ENCODE measurements at places on chromosomes 6 and 20.

GRCh38 chr6:118260833-118261232 is 287.3 kb upstream of the PLN start:
- DNase-seq, result no peak

- DNase-seq, result no peak
Observed at GRCh38 chr6:89711801-89712200, 73.3 kb upstream of the LYRM2 start.

- peak; percentile 26 for DNase-seq
Observed at GRCh38 chr20:2005831-2006426, 12.1 kb upstream of the PDYN start.

- no peak for DNase-seq
Observed at GRCh38 chr20:40945189-40945588, 83.4 kb upstream of the TOP1 start.

- no peak for DNase-seq
Observed at GRCh38 chr20:20092827-20093226, 40.5 kb downstream of the CFAP61 start.

GRCh38 chr20:37886851-37887297 is 16.1 kb upstream of the VSTM2L start:
- peak; percentile 9 for DNase-seq

DNA sequence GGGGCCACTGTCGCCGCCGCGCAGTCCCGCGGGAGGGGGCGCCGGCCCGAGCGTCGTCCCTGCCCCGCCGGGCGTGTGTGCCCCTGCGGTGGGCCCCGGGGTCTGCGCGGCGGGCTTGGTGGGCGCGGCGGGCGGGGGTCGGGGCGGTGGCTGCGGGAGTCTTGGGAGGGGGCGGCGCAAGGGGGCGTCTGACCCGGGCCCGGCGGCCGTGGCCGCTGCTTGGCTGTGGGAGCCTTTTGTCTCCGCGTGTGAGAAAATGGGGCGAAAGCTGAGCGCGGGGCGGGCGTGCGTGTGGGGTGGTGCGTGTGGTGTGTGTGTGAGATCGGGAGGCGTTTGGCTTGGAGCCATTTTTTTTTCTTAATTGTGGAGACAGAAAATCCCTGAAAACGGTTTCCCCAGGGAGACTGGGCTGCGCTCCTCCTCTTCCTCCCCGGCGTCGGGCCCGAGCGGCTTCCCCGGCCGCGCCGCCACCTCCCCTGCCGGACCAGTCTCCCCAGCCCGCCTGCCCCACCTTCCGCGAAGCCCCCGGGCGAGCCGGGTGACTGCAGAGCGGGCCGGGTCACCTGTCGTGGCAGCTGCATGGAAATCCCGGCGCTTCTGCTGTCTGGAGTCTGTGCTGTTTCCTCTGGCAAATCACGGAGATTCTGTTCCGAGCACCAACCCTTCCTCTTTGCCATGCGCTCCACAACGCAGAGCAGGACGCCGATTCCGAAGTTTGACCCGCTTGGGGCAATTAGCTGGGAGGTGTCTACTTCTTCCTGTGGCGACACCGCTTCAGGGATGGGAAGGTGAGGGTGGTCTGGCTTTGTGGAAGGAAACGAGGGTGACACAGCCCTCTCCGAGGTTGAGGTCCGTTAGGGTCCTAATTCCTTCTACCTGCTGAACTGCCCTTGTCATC is 64.4 kb downstream of the GTF2H5 start:
- DNase-seq, result peak; percentile 55

DNA sequence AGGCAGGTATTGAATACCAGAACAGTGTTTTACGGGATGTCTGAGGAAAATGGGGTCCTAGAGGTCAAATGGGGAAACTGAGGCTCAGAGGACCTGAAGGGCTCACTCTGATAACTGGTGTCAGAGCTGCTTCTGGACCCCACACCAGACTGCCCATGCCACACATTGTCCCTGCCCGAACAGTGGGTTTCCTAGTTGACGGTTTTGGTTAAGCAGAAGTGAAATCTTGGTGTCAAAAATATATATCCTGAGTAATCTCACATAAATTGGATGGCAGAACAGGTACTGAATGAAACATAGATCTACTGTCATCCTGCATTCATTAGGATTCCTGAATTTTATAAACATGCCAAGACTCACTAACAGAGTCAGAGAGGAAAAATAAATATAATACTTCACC is 16.3 kb downstream of the NOX3 start:
- DNase-seq, result no peak

- DNase-seq, result no peak
Observed at GRCh38 chr20:18533491-18533890, 25.8 kb downstream of the SEC23B start.

DNA sequence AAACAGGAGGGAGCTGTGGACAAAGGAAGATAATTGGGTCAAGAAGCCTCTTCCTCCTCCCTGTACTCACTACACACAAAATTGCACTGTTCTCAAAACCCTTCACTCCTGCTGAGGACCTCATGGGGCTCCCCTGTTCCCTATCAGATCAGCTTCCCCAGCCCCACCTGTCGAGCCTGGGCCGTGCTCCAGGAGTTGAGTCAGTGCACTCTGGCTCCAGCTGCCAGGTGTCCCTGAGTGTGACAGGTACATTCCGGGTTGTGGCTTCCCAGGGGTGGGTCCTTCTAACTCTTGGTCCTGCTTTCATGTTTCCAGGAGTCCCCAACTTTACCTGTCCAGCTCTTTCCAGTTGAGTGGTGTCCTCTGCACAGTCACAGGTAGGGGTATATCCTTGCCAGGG is 8.4 kb downstream of the RAB5IF start:
- no peak for DNase-seq

- DNase-seq, result no peak
Observed at GRCh38 chr6:83221276-83221675, 28.1 kb downstream of the RWDD2A start.

DNA sequence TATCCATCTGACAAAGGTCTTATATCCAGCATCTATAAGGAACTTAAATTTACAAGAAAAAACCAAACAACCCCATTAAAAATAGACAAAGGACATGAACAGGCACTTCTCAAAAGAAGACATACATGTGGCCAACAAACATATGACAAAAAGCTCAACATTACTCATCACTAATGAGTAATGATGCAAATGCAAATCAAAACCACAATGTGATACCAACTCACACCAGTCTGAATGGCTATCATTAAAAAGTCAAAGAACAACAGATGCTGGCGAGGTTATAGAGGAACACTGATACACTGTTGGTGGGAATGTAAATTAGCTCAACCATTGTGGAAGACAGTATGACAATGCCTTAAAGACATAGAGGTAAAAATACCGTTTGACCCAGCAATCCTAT is 13.9 kb downstream of the MACROD2 start:
- DNase-seq, result no peak

DNA sequence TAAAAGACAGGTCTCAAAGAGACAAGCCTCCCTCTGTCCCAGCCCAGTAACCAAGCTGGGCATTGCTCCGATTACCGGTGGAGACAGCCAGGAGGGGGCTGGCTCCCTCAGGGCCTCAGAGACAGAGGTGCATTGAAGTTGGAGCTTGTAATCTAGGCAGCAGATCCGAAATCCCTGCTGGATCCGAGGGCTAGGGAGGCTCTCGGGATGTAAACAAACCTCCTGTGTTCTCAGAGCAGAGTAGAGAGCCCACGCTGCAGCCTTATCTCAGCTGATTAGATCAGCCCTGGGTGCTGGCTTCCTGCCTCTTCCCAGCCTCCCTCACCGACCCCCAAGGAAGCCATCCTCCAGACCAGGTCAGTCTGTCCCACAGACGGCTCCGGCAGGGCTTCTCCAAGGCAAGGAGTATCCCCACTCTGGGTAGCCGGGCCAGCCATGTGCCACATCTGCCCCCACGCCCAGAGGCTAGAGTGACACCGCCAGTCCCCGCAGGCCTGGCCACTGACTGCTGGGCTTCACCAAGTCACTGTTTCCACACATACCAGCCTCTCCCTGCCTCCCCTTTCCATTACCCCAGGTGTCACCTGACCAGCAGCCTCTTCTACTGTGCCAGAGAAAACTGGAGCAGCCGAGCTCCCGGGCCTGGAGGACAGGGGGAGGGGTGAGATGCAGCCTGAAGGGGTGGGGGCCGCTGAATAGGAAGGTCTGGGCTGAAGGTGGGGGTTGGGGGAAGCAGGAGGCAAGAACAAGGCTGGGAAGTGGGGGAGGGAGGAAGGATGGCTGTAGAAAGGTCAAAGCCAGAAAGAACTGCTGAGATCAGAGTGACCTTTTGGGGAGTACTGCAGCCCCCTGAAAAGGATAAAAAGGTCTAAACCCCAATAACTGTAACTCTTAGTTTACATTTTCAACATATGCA is 6.0 kb downstream of the SDC4 start:
- DNase-seq, result no peak

- DNase-seq, result peak; percentile 20
Observed at GRCh38 chr20:17431621-17432364, 99.4 kb downstream of the BFSP1 start.

DNA sequence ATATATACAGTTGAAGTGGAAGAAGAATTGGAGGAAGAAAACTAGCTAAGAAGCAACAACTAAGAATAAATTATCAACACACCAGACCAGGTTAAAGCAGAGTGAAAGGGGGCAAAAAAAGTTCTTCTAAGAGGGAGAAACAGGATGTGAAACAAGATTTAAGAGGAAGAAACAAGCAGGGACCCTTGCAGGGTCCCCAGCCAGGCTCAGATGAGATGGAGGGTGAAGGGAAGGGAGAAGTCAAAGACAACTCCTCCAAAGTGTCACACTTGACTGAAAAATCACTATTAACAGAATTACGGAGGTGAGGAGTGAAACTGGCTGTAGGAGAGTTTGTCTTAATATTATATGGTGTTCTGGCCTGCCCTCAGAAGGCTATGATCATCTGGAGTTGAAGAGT is 65.4 kb downstream of the MTFR2 start:
- DNase-seq, result no peak

- no peak for DNase-seq
Observed at GRCh38 chr20:64180673-64181072, 16.4 kb downstream of the MYT1 start.

DNA sequence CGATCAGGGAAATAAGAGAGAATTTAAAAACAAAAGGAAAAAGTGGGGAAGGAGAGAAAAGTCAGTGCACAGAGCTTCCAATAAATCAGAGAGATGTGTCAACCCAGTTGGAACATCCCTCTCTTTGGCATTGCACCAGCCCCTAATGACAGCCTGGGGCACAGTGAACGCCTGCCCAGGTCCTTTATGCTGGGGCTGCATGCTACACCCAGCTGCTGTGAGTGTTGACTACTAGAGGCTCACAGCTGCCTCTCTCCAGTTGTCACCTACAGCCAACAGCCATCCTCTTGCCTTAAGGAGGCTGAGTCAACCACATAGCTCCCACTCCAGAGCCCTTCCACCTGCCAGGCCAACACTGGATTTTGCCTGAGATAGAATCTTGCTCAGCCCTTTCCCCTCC is 19.0 kb downstream of the OR2H2 start:
- no peak for DNase-seq

All from HCEC 1CT (cell line).